HFFc6 (cell line): ENCODE measurements at places on chromosomes 2 and 18.

- peak; percentile 42 for DNase-seq
Observed at GRCh38 chr2:56369316-56369715, 185.5 kb downstream of the CCDC85A start.

GRCh38 chr2:10372203-10372861 lies 69.6 kb downstream of the HPCAL1 start:
- no peak for DNase-seq

GRCh38 chr2:231709981-231710798 lies 1.9 kb downstream of the PTMA start:
- DNase-seq: peak; percentile 73

DNA sequence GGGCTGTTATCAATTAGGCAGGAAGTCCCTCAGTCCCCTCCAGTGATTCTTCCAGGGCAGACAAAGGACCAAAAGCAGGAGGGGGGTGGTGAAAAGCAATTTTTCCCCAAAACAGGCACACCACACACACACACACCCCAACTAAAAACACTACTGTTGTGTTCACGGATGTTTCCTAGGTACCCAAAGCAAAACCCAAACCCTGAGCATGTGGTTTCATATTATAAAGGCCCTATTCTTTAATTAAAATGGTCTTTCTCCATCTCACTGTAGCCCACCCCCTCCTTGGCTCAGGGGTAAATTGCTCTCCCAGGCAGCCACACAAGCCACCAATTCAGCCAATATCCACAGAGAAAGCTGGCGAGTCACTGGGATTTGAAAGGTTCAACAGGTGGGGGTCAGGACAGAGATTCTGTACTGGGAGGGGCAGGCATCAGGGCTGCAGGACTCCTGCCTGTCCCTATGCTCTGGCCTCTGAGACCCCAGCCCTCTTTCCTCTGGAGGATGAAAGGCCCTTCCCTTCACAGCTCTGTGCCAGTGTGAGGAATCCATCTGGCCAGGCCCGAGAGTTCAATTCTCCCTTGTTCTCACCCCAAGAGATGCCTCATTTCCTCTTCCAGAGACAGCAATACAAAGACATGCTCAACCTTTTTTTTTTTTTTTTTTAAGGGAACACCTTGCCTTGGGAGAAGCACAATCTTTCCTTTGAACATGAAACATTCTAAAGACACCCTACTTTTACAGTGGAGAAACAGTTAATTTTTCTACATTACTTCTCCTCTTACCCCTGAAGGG lies 43.6 kb downstream of the SPRED2 start:
- DNase-seq: no peak

DNA sequence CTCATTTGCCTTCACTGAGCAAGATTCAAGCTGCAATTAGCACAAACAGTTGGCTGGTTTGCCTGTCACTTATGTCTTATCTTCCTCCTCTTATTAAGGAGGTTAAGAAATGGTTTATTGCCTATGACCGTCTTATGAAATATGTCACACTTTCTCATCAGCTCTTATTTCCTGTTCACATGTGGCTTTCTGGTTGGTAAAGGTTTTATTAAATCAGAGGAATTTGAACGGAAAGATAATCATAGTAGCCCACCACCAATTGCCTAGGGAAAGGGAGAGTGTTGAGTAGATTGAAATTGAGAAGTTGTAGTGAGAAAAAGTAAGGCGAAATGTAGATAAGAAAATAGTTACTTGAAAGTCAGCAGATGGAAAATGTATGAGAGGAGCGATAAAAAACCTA lies 4.2 kb upstream of the IL1R1 start:
- no peak for DNase-seq

GRCh38 chr2:236252602-236253001 lies 11.6 kb downstream of the ASB18 start:
- no peak for DNase-seq

- DNase-seq: no peak
Observed at GRCh38 chr2:103781313-103781712, 1019.5 kb downstream of the TMEM182 start.

DNA sequence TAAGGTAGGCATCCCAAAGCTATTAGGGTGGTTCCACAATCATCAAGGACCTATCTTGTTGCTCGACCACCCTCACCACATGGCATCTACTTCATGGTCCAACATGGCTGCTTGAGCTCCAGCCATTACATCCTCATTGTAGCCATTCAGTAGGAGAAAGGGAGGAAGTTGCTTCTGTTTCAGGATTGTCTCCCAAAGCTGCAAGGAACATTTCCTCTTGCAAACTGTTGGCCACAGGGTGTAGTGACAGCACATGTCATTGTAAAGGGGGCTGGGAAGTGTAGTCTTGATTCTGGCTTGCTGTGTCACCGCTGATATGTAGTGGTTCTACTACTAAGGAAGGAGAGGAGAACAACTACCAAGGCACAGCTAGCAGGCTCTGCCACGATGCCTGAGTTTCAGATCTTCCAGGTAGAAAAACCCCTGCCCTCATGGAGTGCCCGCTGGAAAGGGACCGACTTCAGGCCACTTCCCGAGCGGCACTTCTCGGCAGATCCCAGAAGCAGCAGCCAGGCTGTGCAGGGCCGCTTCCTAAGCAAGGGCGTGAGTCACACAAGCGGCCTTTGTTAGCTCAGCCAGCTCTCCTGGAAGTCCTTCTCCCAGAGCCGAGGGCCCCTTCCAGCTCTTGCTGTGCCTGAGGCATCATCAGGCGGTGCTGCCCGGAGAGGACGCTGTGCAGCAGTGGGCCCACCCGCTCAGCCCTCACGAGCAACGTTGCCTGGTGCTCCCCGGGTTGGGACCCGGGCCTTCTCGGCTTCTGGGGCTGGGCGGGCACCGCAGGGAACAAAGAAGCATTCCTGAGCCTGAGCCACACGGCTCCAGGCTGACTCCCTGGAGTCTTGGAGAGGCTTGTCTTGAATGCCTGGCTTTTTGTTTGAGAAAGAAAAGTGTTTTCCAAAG lies 58.2 kb downstream of the HS6ST1 start:
- peak; percentile 74 for DNase-seq

GRCh38 chr2:9907402-9907801 lies 44.1 kb upstream of the GRHL1 start:
- no peak for DNase-seq

GRCh38 chr2:134021830-134022524 lies 231.9 kb upstream of the MGAT5 start:
- DNase-seq: no peak

GRCh38 chr18:55443776-55444175 lies 144.2 kb downstream of the TCF4 start:
- no peak for DNase-seq

- no peak for DNase-seq
Observed at GRCh38 chr2:85771486-85771885, 17.7 kb downstream of the ATOH8 start.

DNA sequence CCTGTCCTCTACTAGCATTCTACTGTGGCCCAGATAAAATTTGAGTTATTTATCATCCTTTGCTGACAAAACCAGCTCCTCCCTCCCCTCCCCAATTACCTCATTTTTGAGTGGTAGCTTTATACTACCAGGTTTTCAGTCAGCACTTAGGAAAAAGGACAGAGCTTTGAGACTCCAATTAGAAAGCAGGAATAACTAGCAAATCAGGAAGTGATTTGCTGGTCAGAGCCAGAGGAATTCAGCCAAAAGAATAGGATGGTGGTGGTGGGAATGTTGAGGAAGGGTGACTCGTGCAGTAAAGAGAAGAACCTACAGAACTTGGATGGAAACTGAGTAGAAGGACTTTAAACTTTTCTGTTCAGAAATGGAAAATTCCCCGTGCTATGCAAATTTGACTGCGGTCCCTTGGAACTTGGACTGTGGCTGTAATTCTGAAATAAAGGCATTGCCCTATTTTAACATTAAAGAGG lies 3.7 kb downstream of the MYL12B start:
- peak; percentile 46 for DNase-seq

GRCh38 chr2:38830526-38831159 lies 45.1 kb downstream of the DHX57 start:
- no peak for DNase-seq

DNA sequence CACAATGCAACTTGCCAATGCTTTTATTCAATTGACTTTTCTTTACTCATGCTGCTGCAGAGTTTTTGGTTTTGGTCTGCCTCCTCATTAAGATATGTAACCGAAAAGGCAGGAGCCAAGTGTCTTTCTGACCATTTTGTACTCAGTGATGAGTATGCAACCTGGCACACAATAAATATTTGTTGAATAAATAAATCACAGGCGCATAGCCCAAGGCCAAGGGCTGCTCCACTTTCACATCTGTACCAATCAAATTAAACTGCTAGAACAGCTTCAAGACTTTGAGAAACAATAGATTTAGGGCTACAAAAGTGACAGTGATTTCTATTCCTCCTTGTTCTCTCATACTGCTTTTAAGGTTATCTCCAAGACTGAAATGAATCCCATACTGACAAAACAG lies 828.2 kb downstream of the RNF144A start:
- DNase-seq: no peak

GRCh38 chr18:24683925-24684324 lies 223.5 kb downstream of the HRH4 start:
- DNase-seq: no peak

DNA sequence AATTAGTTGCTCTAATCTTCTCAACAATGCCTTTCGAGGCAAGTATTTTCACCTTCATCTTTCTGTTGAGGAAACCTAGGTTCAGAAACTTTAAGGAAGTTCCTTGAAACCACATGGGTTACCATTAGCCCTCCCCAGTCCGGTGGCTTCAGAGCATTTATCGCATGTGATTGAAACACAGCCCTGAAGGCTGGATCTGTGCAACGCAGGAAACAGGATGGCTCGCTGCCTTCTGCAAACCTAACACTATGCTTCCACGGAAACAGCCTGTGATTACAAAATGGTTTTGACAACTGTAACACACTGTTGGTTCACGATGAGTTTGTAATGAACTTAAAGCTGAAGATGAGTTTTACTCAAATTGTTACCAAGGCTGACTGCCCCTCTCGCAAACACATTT lies 68.5 kb downstream of the EPB41L3 start:
- no peak for DNase-seq

DNA sequence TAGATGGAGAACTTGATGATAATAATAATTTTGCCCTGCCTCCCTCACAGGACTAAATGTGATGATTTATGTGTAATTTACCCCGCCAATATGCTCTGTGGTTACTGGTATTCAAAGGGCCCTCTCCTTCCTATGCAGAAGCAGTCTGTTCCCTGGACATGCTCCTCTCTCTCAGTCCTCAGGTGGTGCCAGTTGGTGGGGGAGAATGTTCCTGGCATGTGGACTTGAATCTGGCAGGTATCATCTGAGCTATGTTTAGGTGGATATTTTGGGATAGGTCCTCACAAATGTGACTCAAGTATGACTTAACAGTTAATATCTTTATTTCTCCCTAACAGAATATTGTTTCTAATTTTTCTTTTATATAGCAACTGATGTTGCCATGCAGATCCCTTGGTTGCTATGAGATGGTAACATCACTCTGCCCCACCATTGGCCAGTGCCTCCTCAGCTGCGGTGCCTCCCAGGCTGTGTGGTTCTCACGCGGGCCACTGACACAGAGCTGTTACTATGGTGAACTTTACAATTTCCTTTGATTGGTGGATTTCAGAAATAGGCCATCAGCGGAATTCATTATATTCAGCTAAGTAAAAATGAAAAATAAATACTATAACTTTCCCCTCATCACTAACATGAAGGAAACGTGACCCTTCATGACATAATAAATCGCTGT lies 106.7 kb upstream of the PELI1 start:
- no peak for DNase-seq

DNA sequence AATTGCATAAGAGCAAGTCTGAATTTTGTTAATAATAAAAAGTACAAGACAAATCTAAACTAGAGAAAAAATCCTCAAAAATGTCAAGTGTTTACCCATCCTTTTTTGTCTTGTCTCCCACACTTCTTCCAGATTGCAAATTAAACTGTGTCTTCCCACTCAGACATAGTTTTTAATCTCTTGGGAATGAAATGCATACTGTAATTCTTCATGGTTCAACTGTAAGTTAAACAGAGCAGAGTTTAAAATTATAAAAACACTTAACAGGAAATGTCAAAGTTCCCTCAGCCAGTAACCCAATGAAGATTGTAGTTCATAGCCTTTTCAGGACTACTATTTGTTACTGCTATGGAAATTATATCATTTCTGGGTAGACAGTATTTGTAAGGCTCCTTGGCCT lies 171.8 kb downstream of the UBE2E3 start:
- no peak for DNase-seq

DNA sequence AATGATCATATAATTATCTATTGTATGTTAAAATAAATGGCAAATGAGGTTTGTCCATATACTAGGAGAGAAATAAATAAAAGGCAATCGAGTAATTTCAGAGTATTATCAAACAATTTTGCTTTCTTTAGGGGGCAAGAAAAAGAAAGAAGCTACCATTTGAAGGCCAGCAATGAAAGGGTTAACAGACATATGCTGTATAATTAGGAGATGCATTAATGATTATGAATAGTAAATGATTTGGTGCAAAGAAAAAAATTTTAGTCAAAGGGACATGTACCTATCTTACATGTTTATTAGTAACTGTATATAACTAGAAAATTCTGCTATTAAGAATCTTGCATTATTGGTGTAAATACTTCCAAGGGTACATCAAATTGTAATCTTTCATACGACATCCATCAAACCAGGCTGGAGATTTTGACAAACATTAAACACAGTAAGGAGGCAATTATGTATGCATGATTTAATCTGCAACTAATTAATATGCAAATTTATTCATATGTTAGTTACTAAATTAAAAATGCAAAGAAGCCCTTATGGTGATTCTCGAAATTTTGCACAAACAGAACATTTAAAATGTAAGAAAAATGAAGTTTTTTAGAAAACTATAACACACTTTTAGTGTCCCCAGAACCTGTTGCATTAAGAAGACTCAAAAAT lies 251.4 kb downstream of the TCF4 start:
- no peak for DNase-seq

DNA sequence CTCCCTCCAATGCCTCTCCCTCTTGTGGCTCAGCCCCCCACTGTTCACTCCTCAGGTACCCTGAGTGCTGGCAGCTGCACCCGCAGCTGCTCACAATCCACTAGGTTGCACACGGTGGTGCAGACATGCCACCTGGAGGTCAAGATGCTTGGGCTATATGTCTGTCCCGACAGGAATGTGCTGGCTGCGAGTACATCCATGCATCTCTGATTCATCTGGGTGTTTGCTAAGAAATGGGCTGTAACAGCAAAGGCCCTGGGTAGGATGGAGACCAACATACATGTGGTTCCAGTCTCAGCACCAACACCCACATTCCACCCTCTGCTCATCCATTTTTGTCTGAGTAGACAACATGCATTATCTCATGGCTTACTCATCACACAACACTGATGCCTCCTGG lies 31.3 kb downstream of the ANKMY1 start:
- DNase-seq: no peak

DNA sequence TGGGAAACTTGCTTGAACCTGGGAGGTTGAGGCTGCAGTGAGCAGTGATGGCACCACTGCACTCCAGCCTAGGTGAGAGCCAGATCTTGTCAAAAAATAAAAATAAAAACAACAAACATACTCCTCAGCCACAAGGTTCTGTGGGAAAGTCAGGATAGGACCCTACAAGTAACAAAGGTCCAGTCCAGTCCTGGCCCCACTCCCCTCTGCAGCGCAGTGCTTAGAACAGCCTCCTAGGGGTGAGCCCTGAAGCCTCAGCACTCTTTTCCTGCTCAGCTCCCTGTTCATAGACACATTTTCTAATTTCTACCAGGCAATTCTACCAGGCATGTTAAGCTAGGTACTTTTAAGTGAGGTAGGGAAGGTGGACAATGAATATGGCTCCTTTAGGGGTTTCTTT lies 22.2 kb upstream of the SDC1 start:
- no peak for DNase-seq
